Suppressor macrophage (primary cell): ENCODE measurements at places on chromosomes 6 and 20.

- DNase-seq: no peak
Observed at GRCh38 chr6:15594512-15595259, 68.1 kb downstream of the DTNBP1 start.

GRCh38 chr6:157226026-157226625 is 97.2 kb downstream of the TMEM242 start:
- no peak for DNase-seq

- no peak for DNase-seq
Observed at GRCh38 chr6:159461998-159462397, 231.0 kb downstream of the SOD2 start.

DNA sequence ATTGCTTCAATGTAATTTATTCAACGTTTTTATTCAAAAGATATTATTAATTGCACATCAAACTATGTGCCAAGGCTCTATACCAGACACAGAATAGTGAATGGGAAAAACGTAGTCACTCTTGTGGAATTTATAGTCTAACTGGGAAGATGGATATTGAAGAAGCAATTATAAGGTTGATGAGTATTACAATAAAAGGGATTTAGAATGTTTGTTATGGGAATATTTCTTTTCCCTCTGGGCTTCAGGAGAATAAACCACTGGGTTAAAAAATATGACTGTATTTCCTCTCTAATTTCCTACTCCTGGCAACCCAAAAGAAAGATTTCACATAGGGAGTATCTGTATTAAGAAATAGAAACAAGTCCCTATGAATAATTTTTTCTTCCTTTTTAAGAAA is 25.1 kb upstream of the UTRN start:
- DNase-seq: no peak

DNA sequence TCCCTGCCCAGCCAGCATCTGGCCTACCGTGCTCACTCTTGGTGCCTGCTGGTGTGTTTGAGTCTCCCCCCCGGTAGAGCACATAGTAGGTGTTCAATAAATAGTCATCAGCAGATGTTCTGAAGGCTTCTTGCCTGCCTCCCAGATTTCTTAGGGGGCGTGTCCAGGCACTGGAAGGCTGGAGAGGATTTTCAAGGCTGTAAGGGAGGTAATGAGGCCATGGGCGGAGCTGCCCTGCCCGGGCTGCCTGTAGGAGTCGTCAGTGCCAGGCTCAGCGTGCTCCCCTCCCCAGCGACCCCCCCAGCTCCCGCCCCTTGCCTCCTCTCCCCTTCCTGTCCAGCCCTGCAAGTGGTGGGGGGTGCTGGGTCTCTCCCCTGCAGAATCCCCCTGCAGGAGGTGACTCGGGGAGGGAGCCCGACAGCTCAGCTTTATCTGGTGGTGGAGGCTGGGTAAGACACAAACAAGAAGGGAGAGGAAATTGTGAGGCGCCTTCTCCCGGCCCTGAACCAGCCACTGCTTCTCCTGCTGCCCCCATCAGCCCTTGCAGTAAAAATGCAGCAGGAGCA is 55.9 kb downstream of the BCAS4 start:
- DNase-seq: no peak

DNA sequence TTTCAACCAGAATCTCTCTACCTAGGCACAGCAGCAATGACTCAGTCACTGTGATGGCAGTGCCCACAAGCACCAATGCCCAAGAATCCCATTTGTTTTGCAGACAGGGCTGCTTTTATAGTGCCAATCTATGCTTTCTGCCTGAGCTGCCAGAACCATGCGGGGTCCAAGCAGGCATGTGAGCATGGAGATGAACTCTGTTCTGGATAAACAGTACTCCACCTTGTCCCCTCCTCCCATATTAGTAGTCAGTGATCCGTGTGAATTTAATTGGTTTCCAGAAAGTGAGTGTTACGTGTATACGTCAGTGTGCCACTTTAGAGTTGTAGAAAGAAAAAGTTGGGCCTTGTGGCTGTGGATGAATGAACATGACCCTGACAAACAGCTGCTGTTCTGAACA is 79.4 kb downstream of the SASH1 start:
- DNase-seq: no peak

DNA sequence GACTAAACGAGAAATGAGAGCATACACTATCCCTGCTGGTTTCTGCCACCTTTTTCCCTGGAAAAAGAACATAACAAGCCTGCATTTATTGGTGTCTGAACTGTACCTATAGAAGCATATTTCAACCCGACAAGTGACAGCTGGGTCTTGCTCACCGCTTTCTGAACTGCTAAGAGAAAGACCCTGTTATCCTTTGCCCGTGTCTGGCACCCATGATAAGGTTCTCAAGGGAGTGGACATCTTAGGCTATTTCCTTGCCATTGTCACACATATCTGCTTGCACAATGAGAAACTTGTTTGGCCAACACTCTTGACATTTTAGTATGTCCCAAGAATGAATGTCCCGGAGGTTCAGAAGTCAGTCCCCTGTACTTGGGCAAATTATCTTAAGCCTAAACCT is 19.3 kb downstream of the RIPOR2 start:
- no peak for DNase-seq

DNA sequence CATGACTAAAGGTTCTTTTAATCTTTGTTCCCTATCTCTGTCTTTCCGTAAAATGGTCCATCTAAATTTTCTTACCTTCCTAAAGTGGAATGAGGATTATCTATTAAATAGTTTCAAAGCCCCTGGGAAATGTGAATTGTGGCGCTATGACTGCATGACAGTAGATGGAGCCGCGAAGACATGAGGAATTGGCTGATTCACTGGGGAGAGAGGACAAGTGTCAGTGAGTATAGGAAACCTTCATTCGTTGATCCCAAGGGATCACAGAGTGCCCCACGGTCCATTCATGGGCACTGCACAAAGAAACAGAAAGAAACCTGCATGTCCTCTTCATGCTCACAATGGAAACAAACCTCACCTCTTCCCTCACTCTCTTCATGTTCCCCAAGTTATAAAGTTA is 479.3 kb upstream of the BTBD3 start:
- DNase-seq: no peak

GRCh38 chr20:16555754-16556153 is 17.5 kb downstream of the KIF16B start:
- no peak for DNase-seq

- peak; percentile 45 for DNase-seq
Observed at GRCh38 chr20:34473262-34473883, 42.8 kb upstream of the DYNLRB1 start.

GRCh38 chr6:106765496-106765895 is 136.1 kb downstream of the QRSL1 start:
- no peak for DNase-seq

DNA sequence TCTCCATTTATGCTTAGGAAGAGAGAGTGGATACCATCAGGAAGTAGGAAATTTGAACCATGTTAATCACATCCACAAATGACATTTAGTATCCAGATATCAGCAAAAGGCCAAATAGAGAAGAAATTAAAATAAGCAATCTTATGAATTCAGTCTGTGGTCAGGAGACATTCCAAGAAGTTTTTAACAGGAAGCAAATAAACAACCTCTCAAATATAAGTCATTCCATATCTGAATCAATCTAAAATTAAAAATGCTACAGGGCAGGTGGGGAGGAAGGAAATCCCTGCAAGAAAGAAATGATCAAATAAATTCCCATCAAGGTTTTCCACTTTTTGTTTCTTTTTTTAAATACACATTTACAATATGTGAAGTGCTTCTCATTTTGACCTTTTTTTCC is 520.6 kb downstream of the LMBRD1 start:
- DNase-seq: no peak

DNA sequence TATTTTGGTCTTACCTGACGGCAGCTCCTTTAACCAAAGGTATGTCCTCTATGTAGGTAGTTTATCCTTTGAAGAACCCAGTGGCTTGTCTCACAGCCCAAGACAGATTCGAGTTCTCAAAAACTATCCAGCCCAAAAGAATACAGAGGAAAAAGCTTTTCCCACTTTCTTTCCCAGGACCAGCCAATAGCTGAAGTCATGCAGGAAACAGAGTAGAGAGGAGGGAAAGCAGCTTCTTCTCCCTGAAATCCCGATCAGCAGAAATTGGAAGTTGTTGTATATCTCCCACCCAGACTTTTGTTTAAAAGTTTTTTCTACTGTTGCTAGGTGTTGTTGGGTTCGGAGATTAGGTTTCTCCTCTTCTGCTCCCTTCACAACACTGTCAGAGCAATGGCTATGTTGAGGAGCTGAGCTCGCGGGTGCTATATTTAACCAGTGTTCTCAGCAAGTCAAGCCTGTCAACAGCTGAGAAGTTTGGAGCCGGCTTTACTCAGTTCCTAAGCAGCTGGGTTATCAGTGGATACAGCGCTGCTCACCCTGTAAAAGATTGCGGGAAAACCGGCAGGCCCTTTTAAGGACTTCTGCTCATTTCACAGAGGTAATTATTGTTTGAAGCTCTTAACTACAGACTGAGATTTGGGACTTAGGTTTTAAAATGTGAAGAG is at the start of gene FILIP1:
TSS of gene FILIP1 (minus strand) at position 401 of the 665 bp plus-strand sequence. CDS start 78,828 bp downstream, outside the sequence.
- DNase-seq: no peak

- DNase-seq: no peak
Observed at GRCh38 chr6:106160189-106160588, 74.1 kb downstream of the PRDM1 start.

GRCh38 chr20:14764511-14765369 is 427.3 kb upstream of the FLRT3 start:
- no peak for DNase-seq

GRCh38 chr6:169915769-169916550 is 164.5 kb downstream of the ERMARD start:
- DNase-seq: no peak

DNA sequence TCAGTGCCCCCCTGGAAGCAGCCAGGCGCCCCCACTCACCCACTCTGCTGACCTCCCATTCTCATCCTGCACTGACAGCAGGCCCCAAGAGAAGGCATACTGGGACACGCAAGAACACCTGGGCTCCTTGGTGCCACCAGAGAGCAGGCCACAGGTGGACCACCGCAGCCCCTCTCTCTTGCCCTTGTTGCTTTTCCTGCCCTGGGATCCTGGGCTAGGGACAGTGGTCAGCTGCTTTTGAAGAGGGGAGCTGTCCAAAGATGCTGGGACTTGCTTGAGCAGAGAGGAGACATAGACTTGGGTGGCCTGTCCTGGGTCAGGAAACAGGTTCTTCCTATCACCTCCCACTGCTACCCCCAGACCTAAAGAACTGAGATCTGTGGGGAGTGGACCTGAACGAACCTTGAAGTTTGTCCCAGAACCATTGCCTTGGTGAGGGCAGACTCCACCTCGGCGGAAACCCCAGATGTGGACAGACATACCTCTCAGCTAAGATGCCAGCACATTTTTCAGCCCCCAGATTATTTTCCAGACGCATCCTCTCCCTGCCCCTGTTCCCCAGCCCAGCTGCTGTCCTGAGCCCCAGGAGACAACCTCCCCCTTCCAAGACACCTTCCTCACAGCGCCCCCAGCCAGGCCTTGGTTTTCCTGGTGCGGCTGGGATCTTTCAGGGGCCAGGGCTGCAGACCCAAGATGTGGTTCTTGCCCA is 1.1 kb downstream of the GLP1R start:
- no peak for DNase-seq

- peak; percentile 37 for DNase-seq
Observed at GRCh38 chr6:75893058-75893775, 144.2 kb downstream of the MYO6 start.

- no peak for DNase-seq
Observed at GRCh38 chr20:1973601-1974440, 20.0 kb downstream of the PDYN start.

DNA sequence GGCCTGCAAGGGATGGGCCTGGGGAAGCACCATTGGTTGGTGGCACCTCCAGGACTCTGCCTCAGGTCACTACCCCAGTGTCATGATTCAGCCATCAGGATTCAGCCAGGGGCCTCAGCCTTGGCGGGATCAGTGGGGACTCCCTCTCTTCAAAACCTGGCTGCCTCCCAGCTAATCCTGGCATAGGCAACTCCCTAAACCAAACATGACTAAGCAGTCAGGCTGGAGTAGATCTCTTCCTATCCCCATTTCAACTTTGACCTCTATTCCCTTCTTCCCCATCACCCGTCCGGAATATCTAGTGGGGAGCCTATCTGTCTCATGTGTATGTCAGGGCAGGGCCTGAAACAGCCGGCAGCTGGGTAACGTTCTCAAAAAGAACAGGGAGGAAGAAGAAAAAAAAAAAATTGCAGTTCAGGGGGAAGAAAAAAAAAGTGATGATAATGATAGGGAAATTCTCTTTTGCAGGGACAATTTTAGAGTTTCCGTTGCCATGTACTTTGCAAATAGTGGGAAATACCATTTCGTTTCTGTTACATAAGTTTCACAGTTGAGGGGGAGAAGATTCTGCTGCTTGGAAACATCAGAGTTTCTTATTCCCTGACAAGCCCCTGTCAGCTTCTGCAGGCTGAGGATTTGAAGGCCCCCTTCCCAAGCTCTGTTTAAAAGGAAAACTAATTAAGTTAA is 4.1 kb upstream of the PREX1 start:
- peak; percentile 63 for DNase-seq

GRCh38 chr20:2149507-2149906 is 47.9 kb downstream of the STK35 start:
- DNase-seq: no peak
